HEK293T (cell line): ENCODE measurements at places on chromosomes 16 and 17.

- no peak for DNase-seq
Measured at GRCh38 chr17:19737305-19738072, 10.6 kb downstream of the ALDH3A1 start.

- DNase-seq: no peak
Measured at GRCh38 chr16:4110680-4111079, 5.6 kb downstream of the ADCY9 start.

GRCh38 chr16:64240586-64240985 lies 881.3 kb downstream of the CDH11 start:
- DNase-seq: no peak

GRCh38 chr16:35733278-35733965 lies 2274.0 kb downstream of the TP53TG3F start:
- DNase-seq: no peak

GRCh38 chr16:25838724-25839186 lies 147.0 kb downstream of the HS3ST4 start:
- peak; percentile 36 for DNase-seq

DNA sequence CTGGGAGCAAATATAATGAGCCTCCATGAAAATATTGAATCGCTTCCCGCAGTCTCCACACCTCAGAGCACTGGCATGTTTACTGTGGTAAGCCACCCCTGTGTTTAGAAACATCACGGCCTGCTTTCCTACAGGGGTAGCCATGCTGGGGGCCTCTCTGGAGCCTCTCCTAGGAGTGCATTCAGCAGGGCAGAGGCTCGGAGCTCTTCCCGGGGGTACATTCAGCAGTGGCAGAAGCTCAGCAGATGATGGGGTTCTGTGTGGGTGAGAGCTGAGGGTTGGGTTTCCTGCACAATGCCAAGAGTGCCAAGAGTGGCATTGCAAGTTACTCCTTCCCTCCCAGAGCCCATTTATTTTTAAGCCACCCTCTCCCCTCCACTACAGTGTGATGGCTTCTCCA lies 386.6 kb downstream of the SEC14L1 start:
- DNase-seq: no peak

DNA sequence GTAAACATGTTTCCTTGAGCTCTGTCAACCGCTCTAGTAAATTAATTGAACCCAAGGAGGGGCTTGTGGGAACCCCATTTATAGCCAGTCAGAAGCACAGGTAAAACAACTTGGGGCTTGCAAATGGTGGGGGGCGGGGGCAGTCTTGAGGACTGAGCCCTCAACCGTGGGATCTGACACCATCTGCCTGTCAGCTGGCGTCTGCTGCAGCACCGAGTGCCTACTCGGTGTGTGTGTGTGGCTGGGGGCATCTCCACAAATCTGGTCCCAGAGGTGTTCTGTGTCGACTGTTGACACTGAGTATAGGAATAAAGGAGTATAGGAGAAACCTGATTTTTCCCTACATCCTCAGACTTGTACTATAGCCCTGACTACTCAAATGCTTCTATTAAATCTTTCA lies 20.6 kb downstream of the CREBBP start:
- no peak for DNase-seq

DNA sequence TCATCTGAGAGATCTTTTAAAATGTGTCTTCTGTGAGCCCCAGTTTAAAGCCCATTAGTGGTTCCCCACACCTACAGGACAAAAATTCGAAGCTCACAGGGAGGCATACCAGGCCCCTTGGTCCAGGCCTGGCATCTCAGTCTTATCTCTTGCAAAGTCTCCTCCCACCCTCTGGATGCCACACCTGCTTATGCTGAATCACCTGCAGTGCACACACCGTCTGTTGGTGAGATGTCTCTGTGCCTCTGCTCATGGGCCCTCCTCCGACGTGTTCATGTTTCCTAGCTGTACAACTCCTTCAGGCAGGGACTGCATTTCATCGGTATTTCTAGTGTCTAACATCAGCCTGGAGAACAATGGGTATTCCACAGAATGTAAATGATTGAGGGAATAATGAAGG lies 41.6 kb downstream of the RNF157 start:
- no peak for DNase-seq

GRCh38 chr17:75587675-75588595 lies at the start of gene MYO15B:
Gene MYO15B, plus strand, starts transcription at chr17:75587800. Its CDS starts 258 bp downstream, at chr17:75588058.
- DNase-seq: no peak

GRCh38 chr16:2715966-2716885 lies 3.8 kb downstream of the PRSS27 start:
- DNase-seq: no peak
